ENCODE measurements at places on chromosomes 6 and 20.

DNA sequence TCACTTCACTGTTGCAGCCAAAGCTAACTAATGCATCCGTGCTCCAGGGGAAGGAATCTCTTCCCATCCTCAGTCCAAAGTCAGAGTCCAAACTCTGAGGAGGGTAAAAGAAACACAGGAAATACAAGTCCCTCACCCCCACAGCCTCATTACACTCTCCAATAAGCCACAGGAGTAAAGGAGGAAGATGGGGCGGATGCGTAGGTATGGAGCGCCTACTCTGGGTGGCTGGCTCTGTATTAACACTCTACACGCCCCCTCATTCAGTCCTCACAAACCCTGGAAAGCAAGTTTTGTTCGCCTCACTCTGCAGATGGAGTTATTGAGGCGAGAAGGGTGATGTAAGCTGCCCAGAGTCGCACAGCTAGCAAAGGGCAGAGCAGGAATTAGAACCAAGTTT, 242.9 kb downstream of the NRN1 start:
- DNase-seq, result no peak

- DNase-seq, result no peak
Measured at GRCh38 chr6:55994531-55994930, 119.1 kb upstream of the BMP5 start.

- DNase-seq, result no peak
Measured at GRCh38 chr6:2948228-2949025, 22.9 kb downstream of the SERPINB6 start.

DNA sequence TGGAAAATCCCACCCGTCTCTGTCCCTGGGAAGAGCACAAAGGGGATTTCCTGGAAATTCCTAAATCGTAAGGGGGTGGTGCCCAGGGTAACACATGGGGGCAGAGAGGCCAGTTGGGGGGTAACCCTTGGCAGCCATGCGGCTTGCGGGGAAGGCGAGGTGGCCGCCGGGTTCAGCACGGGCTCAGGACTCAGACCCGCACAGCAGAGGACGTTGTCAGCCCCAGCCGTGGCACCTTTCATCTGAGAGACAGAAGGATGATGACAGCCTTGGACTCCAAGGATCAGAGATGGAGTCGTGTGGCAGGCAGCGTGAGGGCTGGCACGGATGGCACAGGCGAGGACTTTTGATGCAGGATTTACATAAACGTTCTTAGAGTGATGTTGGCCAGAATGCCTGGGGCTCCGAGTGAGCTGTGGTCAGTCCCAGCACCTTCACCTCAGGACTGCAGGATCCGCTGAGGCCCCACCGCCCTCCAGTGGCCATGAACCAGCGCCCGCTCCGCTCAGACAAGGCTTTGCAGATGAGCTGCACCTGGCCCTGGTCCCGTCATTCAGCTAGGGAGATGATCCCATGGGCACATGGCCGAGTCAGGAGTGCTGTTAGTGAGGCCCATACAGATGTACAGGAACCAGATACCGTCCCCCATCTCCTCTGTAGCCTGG, 190.3 kb downstream of the TAF4 start:
- no peak for DNase-seq

DNA sequence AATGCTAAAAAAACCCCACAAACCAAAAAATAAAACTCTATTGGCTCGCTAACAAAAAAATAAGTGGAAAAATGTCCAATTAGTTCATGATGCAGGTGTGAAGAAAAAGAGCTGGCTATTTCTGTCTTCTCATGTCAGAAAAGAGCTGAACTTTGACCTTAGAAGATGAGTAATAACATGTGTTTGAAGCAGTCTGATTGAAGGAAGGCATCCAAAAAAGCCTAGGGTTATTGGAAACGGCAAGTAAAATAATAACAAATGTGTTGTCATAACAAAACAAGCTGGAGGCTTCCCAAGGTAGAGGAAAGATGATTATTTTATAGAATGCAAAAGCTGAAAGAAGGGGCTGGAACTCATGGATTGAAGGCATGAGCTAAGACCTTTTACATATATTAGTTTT, 94.4 kb upstream of the FAM184A start:
- no peak for DNase-seq

GRCh38 chr6:47245745-47246371, 63.8 kb downstream of the TNFRSF21 start:
- no peak for DNase-seq

GRCh38 chr20:35953387-35954199, 709 bp downstream of the SCAND1 start:
- DNase-seq, result peak; percentile 73

- no peak for DNase-seq
Measured at GRCh38 chr20:63919130-63919529, 24.2 kb downstream of the DNAJC5 start.

DNA sequence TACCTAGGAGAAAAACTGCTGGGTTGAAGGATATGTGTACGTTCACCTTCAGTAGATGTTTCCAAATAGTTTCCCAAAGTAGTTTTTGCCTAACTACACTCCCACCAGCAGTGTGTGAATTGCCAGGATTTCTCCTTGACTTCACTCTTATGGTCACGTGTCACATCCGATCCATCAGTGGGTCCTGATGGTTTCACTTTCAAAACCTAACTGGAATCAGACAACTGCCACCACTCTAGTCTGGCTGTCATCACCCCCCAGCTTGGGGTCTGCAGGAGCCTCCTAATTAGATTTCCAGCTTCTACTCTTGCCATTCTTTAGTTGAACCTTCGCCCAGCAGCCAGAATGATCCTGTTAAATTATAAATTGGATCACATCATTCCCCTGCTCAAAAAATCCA, 8.5 kb upstream of the SLC12A5 start:
- no peak for DNase-seq

- no peak for DNase-seq
Measured at GRCh38 chr6:73562558-73562957, 41.7 kb upstream of the EEF1A1 start.

DNA sequence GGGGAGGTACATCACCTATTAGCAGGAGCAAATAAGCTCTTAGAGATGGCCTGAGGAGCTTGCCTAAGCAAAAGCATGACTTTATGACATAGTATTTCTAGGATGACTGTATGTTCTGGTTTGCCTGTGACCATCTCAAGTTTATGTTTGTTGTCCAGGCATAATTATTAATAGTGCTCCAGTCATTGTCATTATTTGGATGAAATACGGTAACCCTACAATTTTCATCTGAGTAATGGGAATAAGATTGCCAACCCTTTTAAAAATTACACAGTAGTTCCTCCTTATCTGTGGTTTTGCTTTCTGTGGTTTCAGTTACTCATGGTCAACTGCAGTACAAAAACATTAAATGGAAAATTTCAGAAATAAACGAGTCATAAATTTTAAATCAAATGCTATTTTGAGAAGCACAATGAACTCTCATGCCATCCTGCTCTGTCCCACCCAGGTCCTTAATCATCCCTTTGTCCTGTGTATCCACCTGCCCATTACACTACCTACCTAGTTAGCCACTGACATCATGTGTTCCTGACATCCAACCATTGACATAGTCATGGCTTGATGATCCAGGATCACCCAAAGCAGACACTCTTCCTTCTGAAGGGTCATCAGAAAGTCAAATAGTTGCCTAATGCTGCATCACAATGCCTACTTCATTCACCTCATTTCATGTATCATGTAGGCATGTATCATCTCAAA, 27.0 kb upstream of the TFB1M start:
- no peak for DNase-seq

DNA sequence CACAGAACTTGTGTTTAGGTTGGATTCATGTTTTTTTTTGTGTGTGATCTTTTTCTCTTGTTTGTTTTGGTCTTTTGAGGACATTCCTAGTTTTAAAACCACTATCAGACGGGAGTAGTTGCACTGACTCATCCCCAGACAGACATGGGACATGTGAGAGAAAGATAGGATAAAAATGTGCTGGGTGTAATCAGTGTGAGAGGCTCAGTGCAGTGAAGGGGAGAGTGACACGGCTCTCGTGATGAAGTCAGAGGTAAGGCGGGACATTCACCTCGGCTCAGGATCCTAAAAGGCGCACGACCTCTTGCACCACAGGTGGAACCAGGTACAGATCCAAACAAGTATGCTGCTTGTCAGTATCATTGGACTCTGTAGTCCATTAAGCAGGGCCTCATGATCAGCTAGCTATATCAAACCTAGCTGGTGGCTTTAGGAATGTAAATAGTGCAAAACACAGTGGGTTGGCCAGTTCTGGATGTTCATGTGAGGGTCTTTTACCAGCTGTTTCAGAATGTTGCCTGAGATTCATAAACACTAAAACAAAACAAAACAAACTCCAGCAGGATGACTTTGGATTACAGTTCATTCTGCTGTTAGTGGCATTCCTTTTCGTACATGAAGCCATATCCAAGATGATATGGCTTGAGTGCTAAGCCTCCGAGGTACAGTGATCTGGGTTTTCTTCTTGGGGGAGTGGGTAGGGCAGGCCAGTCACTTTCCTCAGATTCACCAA, 18.0 kb downstream of the FOXO3 start:
- DNase-seq, result no peak

DNA sequence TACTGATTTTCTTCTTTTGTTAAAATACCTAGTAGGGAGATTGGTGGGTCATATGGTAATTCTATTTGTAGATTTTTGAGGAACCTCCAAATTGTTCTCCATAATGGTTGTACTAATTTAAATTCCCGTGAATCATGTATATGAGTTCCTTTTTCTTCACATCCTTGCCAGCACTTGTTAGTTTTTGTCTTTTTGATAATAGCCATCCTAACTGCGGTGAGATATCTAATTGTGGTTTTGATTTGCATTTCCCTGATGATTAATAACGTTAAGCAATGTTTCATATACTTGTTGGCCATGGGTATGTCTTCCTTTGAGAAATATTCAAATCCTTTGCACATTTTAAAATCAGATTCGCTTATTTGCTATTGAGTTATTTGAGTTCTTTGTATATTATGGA, 110.9 kb downstream of the JAG1 start:
- no peak for DNase-seq

- DNase-seq, result peak; percentile 50
Measured at GRCh38 chr20:48826883-48827771, 672 bp downstream of the PREX1 start.

- no peak for DNase-seq
Measured at GRCh38 chr6:109053336-109053735, 41.3 kb downstream of the SESN1 start.

DNA sequence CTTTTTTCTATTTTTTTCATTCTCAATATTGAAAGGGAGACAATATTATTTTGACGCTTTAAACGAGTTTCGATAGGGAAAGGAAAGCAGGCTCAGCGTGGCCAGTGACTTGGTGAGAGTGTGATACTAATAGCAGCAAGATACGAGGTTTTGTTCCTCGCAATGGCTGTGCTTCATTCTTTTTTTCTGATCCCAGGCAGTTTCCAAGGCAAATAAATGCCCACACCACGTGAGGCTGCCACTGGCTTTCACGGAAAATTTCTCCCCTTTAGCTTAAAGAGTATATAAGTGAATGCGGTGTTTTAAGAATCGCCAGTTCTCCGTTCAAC, 196.4 kb upstream of the ZNF184 start:
- no peak for DNase-seq

GRCh38 chr6:152720974-152721373, 23.3 kb downstream of the MYCT1 start:
- no peak for DNase-seq

- DNase-seq, result no peak
Measured at GRCh38 chr6:27854421-27854820, 57.8 kb downstream of the OR2B2 start.

GRCh38 chr6:9225441-9225871, 790.1 kb upstream of the SLC35B3 start:
- no peak for DNase-seq

DNA sequence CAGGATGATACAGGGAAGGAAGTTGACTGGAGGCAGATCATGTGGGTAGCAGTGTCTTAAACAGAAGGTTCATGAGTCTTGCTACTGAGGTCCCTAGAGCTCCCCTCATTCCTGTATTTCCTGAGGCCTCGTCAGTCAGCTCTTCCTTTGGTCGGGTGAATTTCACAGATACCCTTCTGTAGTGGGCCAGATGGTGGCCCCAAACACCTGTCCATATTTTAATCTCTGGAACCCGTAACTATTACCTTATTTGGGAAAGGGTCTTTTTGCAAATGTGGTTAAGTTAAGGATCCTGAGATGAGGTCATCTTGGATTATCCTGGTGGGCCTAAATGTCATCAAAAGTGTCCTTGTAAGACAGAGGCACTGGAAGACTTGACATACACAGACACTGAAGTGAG, 9.6 kb downstream of the KCNS1 start:
- DNase-seq, result no peak

GRCh38 chr20:52800734-52801627, 171.2 kb upstream of the TSHZ2 start:
- no peak for DNase-seq

GRCh38 chr20:2873747-2874041, 413 bp downstream of the PTPRA start:
- peak; percentile 69 for DNase-seq

DNA sequence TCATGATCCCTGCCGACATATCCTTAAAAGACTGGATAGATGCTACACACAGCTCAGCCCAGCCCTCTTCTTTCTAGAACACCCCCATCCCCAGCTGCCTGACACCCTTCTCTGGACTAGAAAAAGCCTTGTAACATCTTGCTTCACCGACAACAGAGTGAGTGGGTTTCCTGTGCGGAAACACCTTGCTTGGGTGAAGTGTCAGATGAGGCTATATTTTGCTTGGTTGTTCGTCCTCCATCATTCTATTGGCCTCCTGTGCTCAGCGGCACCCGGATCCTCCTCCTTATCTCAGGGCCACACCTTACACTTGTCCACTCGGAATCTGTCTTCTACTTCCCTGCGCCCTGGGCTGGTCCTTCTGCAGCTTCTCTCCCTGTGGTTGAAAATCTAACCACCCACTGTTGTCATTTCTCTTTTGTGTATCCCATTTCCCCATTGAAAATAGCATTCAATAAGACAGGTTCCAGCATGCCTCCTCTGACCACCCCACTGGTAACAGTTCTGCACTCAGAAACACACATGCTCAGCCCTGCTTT, 101.3 kb upstream of the MLN start:
- DNase-seq, result peak; percentile 77

DNA sequence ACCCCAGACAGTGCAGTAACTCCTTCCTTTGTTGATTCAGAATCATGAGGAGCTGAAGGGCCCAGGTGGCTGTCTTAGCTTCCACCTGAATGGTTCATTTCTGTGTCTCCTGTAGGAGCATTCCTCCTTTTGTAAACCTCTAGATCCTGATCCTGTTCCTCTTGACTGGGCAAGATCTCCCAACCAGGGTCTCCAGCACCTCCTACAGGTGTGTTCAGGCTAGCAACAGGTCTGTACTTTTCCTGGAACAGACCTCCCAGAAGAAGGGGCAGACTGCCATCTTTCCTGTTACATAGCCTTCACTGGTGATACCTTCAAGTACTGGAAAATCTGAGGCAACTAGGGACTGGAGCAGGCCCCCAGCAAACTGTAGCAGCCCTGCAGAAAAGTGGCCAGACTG, 35.2 kb downstream of the HLA-B start:
- no peak for DNase-seq

GRCh38 chr6:90284236-90285041, 12.2 kb downstream of the BACH2 start:
- DNase-seq, result peak; percentile 52

- DNase-seq, result no peak
Measured at GRCh38 chr20:54004445-54004844, 65.9 kb downstream of the BCAS1 start.

All from CD4-positive, alpha-beta T cell treated with Interleukin-21 for 1 hour (primary cell).